ENCODE measurements at places on chromosomes 11 and 22. TPM values are rescaled to one million over a fixed set of nuclear protein-coding genes. Genes with fewer than 3 reads are reported as not detected.

- no peaks in the 10 kb centered on the region for H3K4me1 ChIP-seq
- no peaks in the 10 kb centered on the region for H3K36me3 ChIP-seq
- no peak overlapping the region for H3K4me3 ChIP-seq
- no peaks in the 10 kb centered on the region for H3K27me3 ChIP-seq
Measured at GRCh38 chr11:123493349-123494063, 63.4 kb downstream of the GRAMD1B start.

GRCh38 chr22:25557218-25557617 lies 7.3 kb upstream of the GRK3 start:
- no peak overlapping the region for H3K4me3 ChIP-seq
- no peaks in the 10 kb centered on the region for H3K27me3 ChIP-seq
- no peak for DNase-seq
- no peaks in the 10 kb centered on the region for H3K4me1 ChIP-seq

DNA sequence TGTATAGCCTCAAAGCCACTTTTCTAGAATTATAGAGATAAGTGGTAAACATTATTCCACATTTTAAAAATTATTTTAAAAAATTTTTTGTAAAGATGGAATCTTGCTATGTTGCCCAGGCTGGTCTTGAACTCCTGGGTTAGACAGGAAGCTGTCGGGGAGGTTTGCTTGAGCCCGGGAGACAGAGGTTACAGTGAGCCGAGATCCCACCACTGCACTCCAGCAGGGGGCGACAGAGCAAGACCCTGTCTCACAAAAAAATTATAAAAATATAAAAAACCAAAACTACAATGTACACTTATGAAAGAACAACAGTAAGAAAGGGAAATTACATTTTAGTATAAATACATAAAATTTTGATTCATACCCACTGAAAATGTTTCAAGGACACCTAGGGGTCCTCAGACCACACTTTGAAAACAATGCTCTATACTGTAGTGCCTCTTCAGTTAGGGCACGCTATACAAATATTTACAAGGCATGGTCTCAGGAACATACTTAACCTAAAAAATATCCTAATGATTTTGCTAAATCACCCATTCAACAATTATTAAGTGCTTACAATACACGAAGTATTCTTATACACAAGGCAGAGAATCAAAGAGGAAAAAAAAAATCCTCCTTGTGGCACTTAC lies 111.2 kb downstream of the MRTFA start:
- H3K4me1 ChIP-seq, result peaks cover 13% of the 10 kb centered on the region
- H3K27ac ChIP-seq, result no peak overlapping the region
- no peaks in the 10 kb centered on the region for H3K27me3 ChIP-seq
- 0 out of 2 replicates have a peak, but pooled peaks cover 2% of the 10 kb centered on the region for H3K36me3 ChIP-seq

- no peaks in the 10 kb centered on the region for H3K36me3 ChIP-seq
- H3K27ac ChIP-seq, result no peak overlapping the region
- H3K27me3 ChIP-seq, result no peaks in the 10 kb centered on the region
- no peak overlapping the region for H3K4me3 ChIP-seq
Measured at GRCh38 chr11:73965764-73966121, 14.9 kb downstream of the DNAJB13 start.

GRCh38 chr11:118657238-118657637 lies 22.2 kb downstream of the TREH start:
- H3K27me3 ChIP-seq, result no peaks in the 10 kb centered on the region
- peaks cover 25% of the 10 kb centered on the region for H3K36me3 ChIP-seq
- H3K27ac ChIP-seq, result no peak overlapping the region

DNA sequence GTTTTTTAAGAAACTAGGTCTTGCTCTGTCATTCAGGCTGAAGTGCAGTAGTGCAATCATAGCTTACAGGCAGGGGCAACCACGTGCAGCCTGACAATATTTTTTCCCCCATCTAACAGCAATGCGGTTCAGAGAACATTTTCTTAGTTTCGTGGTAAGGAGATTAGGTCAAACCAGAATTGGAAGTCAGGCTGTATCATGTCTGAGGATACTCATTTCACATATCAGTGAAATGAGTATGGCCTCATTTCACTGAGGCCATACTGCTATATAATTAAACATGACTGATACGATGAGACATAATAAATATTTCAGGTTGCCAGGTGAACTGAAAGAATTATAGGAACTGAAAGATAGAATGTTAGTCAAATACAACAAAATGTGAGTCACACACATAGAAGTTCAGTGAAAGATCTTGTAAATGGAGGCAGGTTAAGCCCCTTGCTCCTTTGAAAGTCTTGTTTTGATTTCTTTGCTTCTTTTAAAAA lies 32.5 kb upstream of the IZUMO1R start:
- H3K27ac ChIP-seq, result no peak overlapping the region
- H3K4me1 ChIP-seq, result no peaks in the 10 kb centered on the region
- no peaks in the 10 kb centered on the region for H3K36me3 ChIP-seq
- no peaks in the 10 kb centered on the region for H3K27me3 ChIP-seq
- DNase-seq, result no peak
- H3K4me3 ChIP-seq, result no peak overlapping the region

Gene APIP
- total RNA-seq, result 58.2 TPM

Gene GRIK4
- not detected for total RNA-seq

DNA sequence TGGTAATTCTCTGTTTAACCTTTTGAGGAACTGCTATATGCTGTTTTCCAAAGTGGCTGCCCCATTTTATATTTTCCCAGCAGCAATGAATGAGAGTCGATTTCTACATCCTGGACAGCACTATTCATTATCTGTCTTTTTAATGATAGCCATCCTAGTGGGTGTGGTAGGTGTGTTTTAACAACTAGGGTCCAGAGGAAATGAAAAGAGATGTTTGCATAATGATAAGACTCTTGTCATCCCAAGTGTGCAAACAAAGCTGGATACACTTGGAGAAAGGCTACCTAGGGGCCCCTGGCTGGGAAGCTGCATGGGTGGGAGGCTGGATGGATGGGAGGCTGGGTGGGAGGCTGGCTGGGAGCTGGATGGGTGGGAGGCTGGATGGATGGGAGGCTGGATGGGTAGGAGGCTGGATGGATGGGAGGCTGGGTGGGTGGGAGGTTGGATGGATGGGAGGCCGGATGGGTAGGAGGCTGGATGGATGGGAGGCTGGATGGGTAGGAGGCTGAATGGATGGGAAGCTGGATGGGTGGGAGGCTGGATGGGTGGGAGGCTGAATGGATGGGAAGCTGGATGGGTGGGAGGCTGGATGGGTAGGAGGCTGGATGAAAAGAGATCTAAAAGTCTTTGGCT lies 158.0 kb downstream of the DSCAML1 start:
- no peaks in the 10 kb centered on the region for H3K36me3 ChIP-seq
- no peak overlapping the region for H3K4me3 ChIP-seq
- H3K4me1 ChIP-seq, result no peaks in the 10 kb centered on the region
- H3K27me3 ChIP-seq, result no peaks in the 10 kb centered on the region

DNA sequence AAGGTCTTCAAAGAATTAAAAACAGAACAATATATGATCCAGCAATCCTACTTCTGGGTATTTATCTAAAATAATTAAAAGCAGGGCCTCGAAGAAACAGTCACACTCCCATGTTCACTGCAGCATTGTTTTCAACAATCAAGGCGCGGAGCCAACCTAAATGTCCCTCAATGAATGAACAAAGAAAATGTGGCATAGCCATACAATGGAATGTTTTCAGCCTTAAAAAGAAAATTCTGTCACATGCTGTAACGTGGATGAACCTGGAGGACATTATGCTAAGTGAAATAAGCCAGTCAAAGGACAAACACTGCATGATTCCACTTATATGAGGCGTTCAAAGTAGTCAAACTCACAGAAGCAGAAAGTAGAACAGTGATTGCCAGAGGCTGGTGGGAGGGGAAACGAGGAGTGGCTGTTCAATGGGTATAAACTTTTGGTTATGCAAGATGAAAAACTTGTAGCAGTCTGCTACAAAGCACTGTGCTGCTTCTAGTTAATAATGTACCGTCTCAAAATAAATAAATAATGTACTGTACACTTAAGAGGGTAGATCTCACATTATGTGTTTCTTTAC lies 41.2 kb downstream of the SNX19 start:
- peaks cover 30% of the 10 kb centered on the region for H3K4me1 ChIP-seq
- no peaks in the 10 kb centered on the region for H3K27me3 ChIP-seq
- peak overlapping the region; percentile 12 for H3K27ac ChIP-seq
- peaks cover 19% of the 10 kb centered on the region for H3K36me3 ChIP-seq
- no peak overlapping the region for H3K4me3 ChIP-seq

DNA sequence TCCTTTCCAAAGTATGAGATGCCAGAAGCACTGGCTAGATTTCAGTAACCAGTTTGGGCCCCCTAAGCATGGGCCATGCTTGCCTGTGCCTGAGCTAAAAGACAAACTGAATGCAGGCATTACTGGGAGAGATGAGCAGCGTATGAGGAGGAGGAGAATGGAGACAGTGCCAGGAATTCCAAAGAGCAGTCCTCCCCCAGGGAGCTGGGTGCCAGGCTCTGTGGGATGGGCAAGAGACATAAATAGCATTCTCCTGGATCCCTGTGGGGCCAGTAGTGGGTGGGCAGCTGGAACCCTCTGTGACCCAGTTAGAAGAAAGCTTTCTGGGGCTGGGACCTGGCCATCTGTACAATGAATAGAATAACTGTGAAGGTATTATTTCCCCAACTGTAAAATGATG lies 235.6 kb downstream of the KCNA4 start:
- no peaks in the 10 kb centered on the region for H3K4me1 ChIP-seq
- H3K27ac ChIP-seq, result no peak overlapping the region
- H3K36me3 ChIP-seq, result no peaks in the 10 kb centered on the region
- H3K27me3 ChIP-seq, result no peaks in the 10 kb centered on the region

Gene SLCO2B1
- total RNA-seq, result 0.13 TPM

DNA sequence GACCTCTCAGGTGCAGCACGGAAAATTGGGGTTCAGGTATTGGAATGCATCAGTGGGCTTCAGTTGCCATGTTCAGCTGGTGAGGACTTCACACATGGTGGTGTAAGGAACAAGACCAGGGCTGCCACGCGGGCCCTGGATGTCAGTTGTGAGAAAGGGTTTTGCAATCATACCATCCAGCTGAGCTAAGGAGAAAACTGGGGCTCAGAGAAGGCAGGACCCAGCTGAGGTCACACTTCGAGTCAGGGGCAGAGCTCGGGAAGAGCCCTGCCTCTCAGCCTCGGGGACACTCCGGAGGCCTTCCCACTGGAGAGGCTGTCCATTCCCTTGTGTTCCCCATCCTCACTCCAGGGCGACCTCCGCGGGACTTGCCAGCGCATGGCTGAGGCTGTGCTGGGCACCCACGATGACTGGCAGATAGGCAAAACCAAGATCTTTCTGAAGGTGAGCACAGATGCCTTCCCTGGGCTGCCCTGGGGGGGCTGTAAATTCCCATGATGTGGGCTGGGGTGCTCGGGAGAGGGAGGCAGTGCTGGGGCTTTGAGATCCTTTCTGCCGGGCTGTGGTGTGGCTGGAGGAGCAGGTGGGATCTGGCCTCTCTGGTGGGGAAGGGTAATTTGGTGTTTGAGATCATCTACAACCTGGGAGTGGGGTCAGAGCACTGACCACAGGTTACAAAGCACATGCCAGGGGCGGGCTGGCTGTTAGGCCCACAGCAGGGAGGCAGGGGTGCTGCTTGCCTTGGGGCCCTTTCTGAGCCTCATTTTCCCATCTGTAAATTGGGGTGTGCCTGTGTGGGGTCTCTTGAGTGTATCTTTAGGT lies 47.2 kb downstream of the MYO7A start:
- no peak overlapping the region for H3K4me3 ChIP-seq
- H3K36me3 ChIP-seq, result no peaks in the 10 kb centered on the region
- H3K27me3 ChIP-seq, result no peaks in the 10 kb centered on the region
- no peak overlapping the region for H3K27ac ChIP-seq
- no peak for DNase-seq

Gene OR5A1
- not detected for total RNA-seq

Gene NFAM1
- not detected for total RNA-seq

Gene MMP27
- total RNA-seq, result not detected

DNA sequence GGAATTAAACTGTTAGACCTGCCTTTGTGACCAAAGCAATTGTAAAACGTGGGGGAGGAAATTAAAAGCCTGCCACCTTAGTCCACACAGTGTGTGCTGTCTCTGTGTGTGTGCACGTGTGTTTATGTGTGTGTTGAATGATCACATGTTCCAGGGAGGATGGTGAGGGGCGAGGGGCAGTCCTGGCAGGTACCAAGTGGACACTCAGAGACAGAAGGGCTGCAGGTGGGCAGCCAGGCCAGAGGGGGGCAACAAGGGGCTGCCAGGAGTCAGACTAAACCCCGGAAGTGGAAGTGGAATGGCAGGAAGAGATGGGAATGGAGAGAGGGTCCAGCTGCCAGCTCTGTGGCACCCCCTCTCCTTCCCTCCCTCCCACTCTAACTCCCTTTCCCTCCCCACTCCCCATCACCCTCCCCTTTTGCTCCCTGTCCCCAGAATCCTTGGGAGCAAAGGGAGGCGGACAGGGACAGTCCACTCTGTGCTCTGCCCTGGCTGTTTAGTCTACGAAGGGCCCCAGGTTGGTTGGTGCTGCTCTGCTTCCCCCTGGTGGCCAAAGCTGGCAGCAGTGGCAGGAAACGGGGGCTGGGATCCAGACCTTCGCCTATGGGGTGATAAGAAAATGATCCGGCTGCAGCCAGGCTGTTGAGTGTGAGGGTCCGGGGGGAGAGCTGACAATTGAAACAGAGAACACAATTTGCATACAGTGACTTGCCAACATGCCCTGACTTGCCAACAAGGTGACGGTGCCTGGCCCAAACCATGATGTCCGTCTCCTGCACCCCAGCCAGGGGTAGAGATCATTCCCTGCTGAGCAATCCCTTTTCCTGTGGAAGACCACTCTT lies 24.4 kb downstream of the P2RY2 start:
- H3K27me3 ChIP-seq, result no peaks in the 10 kb centered on the region
- no peak overlapping the region for H3K4me3 ChIP-seq
- peaks cover 5% of the 10 kb centered on the region for H3K4me1 ChIP-seq
- no peaks in the 10 kb centered on the region for H3K36me3 ChIP-seq
- no peak overlapping the region for H3K27ac ChIP-seq

GRCh38 chr11:116643521-116643920 lies 129.3 kb downstream of the BUD13 start:
- H3K27ac ChIP-seq, result no peak overlapping the region
- H3K4me3 ChIP-seq, result no peak overlapping the region
- H3K27me3 ChIP-seq, result no peaks in the 10 kb centered on the region

Gene EHF
- not detected for total RNA-seq

Gene MRGPRX4
- total RNA-seq, result not detected

DNA sequence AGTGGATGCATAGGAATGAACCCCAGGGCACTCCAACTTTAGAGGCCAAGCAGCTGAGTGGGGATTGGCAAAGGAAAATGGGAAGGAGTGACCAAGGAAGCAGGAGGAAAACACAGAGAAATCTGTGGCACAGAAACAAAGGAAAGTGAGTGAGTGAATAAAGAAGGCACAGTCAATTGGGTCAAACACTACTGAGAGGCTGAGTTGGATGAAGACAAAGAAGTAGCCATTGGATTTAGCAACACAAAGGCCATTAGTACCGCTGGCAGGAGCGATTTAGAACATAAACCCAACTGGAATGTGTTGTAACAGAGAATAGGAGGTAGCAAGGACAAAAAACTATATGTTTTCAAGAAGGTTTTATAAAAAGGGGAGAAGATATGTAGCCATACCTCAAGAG lies 6.6 kb upstream of the NXPE1 start:
- no peak overlapping the region for H3K4me3 ChIP-seq
- H3K27ac ChIP-seq, result no peak overlapping the region
- DNase-seq, result no peak
- H3K4me1 ChIP-seq, result peaks cover 4% of the 10 kb centered on the region
- H3K27me3 ChIP-seq, result no peaks in the 10 kb centered on the region

Gene RCOR2
- 1.5 TPM for total RNA-seq

Data from SJSA1 (cell line).